ENCODE measurements at places on chromosomes 12 and 14. TPM values are rescaled to one million over a fixed set of nuclear protein-coding genes. Genes with fewer than 3 reads are reported as not detected.

GRCh38 chr12:74791365-74791764 is 253.7 kb downstream of the ATXN7L3B start:
- no peak overlapping the region for H3K4me3 ChIP-seq
- peaks cover 5% of the 10 kb centered on the region for H3K4me1 ChIP-seq
- peaks cover 6% of the 10 kb centered on the region for H3K27me3 ChIP-seq
- H3K27ac ChIP-seq, result no peak overlapping the region

DNA sequence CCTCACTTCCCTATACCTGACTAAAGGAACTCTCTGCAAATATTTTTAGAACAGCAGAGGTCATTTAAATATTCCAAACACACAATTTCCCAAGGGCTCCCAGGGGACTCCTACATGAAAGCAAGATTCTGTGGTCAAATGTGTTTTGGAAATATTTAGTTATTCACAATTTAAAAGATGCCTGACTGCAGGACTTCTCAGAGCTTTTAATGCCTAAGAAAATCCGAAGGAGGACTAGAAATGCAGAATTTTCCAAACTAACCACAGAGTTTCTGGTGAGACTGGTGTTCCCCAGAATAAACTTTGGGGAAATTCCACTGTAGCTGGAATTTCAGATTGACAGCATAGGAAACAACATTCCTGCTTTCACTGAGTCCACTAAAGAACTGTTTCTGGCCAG is 84.8 kb upstream of the MAP1LC3B2 start:
- no peaks in the 10 kb centered on the region for H3K27me3 ChIP-seq
- H3K36me3 ChIP-seq, result peaks cover 9% of the 10 kb centered on the region
- DNase-seq, result no peak
- H3K4me1 ChIP-seq, result no peaks in the 10 kb centered on the region
- no peak overlapping the region for H3K27ac ChIP-seq

DNA sequence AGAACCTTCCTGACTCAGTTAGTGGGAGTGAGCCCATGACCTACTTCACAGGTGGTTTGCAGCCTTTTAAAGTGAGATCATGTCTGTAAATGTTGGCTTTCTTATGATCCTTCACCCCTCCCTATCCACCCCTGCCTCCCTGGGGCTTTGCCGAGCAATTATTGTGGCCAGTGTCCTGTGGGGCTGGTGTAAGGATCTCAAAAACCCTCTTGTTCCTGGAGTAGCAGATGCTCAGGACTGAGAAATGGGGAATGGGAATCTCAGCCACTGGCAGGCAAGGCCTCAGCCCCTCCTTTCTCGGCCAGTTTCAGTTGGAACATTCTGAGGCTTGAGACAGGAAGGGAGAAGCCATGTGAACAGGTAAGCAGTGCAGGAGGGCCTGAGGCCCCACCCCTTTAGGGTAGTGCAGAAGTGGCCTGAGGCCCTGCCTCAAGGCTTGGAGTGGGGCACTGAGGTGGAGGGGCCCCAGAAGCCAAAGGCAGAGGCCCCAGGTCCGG is 53.8 kb downstream of the PLEKHG3 start:
- no peaks in the 10 kb centered on the region for H3K27me3 ChIP-seq
- no peak for DNase-seq
- H3K4me1 ChIP-seq, result peaks cover 75% of the 10 kb centered on the region
- no peak overlapping the region for H3K4me3 ChIP-seq
- H3K36me3 ChIP-seq, result no peaks in the 10 kb centered on the region

GRCh38 chr14:77991128-77991772 is 178.9 kb upstream of the NRXN3 start:
- no peaks in the 10 kb centered on the region for H3K4me1 ChIP-seq
- no peak for DNase-seq
- no peak overlapping the region for H3K4me3 ChIP-seq

DNA sequence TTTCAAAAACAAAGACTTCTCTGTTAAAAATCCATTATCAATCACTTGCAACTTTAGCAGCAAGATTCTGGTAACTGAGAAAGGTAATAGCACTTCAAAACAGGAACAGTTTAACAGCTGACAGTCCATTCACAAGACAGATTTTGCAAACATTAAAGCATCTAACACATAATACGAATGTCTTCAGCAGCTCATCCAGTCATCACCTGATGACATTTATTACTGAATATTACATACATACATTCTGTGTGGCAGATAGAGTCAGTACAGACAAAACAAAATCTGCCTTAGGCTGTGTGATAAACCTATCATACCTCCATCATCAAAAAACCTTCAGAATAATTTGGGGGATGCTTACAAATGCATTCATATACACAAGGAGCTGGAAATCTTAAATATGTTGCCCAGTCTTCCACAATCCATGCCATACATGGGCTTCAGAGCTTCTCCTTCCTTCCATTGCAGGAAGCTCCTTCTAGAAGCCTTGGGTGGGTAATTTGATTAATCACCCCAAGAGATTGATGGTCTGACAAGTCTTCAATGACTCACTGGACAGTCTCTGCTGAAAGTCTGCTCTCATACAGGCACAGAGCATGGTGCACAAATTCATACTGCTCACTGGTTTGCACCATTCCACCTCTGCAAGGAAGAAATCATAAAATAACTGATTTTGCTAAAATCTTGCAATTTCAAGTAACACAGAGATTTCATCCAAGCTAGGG is 1.6 kb upstream of the PTPRB start:
- no peaks in the 10 kb centered on the region for H3K36me3 ChIP-seq
- peaks cover 5% of the 10 kb centered on the region for H3K4me1 ChIP-seq
- H3K27ac ChIP-seq, result no peak overlapping the region
- DNase-seq, result no peak
- H3K4me3 ChIP-seq, result no peak overlapping the region

GRCh38 chr12:76927170-76927784 is 48.5 kb upstream of the CSRP2 start:
- no peak overlapping the region for H3K4me3 ChIP-seq
- no peaks in the 10 kb centered on the region for H3K36me3 ChIP-seq
- DNase-seq, result no peak

DNA sequence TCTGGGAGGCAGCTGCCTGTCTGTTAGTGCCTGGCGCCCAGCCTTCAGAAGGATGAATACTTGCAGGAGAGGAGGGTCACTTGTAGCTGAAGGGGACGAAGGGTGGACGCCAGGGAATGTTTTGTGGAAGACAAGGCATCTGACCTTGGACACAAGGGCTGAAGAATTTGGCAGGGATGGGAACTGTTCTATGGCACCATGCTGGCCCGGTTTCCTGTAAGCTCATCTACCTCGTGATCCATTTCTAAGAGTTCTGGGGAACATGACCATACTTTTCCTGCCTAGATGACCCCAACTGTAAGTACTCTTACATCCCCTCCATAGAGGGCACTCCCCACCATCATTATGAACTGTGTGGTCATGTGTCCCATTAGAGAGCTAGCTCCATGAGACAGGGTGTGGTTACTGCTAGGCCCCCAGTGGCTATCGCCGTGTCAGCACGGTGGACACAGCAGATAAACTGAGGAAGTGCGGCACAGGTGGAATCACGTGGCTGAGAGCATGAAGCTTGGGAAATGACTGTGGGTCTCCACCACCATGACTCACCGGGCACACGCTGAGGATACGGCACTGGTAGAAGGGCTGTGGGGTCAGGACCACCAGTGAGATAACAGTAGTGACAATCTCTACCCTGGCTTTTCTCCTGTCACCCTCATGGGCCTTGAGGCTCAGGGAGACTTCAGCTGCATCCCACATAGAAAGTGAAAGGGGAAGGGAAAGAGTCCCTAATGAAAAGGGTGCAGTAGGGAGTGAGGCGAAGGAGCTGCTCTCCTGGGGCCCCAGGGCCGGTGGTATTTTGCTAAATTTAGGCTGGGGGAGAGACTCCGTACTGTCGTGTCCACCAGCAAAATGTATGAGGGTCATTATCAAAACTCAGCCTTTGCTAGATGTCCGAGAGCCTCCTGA is 252.6 kb downstream of the FOXN3 start:
- peaks cover 28% of the 10 kb centered on the region for H3K36me3 ChIP-seq
- no peak for DNase-seq
- peaks cover 11% of the 10 kb centered on the region for H3K4me1 ChIP-seq
- H3K4me3 ChIP-seq, result no peak overlapping the region
- H3K27me3 ChIP-seq, result no peaks in the 10 kb centered on the region

DNA sequence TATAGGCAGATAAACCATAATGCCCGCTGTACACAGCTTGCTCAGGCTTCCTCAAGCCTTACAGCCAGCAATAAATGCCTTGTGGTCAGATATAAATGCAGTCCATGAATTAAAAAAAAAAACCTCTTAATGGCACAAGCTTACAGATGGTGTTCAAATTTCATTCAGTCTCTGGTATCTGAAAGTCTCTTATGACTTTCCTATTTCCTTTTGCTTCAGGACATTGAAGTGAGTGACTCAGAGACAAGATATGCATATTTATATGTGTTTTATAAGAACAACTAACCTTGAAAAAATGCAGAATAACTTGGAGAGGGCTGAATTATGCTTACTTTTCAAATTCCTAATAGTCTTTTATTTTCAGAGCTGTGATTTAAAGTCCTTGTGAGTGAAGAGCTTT is 426.9 kb upstream of the MIS18BP1 start:
- no peak for DNase-seq
- peak overlapping the region; percentile 16 for H3K27ac ChIP-seq
- no peaks in the 10 kb centered on the region for H3K36me3 ChIP-seq
- peaks cover 11% of the 10 kb centered on the region for H3K27me3 ChIP-seq
- no peak overlapping the region for H3K4me3 ChIP-seq
- H3K4me1 ChIP-seq, result peaks cover 4% of the 10 kb centered on the region

DNA sequence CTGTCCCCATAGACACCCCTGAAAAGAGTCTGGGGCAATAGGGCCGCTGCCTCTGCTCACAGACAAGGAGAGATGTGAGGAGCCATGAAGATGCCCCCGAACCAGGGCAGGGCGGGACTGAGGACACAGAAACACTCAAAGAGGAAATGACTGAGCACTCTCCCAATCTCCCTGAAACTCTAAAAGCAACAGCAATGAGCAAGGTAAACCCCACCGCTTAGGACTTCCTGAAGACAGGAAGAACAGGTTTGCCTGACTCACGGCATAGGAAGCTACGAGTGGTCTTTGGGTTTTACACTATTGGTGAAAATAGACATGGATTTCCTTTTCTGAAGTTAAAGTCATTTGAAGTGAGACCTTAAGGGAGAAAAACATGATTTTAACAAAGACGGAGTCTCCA is 32.5 kb downstream of the STX2 start:
- H3K4me1 ChIP-seq, result no peaks in the 10 kb centered on the region
- no peak for DNase-seq
- no peaks in the 10 kb centered on the region for H3K27me3 ChIP-seq
- peaks cover 45% of the 10 kb centered on the region for H3K36me3 ChIP-seq
- H3K4me3 ChIP-seq, result no peak overlapping the region

- H3K27me3 ChIP-seq, result no peaks in the 10 kb centered on the region
- no peaks in the 10 kb centered on the region for H3K4me1 ChIP-seq
- H3K36me3 ChIP-seq, result no peaks in the 10 kb centered on the region
Observed at GRCh38 chr12:27359578-27360340, 27.1 kb downstream of the BMAL2 start.

DNA sequence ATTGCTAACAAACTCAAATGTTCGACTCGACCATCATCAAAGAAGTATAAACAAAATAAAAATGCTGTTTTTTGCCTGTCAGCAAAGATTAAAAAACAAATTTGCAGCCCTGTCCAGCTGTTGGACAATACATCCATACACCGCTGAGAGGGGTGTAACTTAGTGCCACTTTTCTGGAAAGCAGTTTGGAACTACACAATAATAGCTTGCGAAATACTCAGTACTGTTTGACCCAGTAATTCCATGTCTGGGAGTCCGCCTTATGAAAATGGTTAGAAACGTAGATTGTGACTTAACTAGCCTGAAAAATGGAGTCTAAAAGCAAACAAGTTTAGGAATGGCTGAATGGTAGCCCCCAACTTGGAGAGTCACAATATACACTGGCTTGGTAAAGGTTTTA is 6.4 kb downstream of the USP30 start:
- peaks cover 33% of the 10 kb centered on the region for H3K36me3 ChIP-seq
- H3K27ac ChIP-seq, result no peak overlapping the region
- DNase-seq, result no peak
- peaks cover 3% of the 10 kb centered on the region for H3K4me1 ChIP-seq
- H3K4me3 ChIP-seq, result no peak overlapping the region

DNA sequence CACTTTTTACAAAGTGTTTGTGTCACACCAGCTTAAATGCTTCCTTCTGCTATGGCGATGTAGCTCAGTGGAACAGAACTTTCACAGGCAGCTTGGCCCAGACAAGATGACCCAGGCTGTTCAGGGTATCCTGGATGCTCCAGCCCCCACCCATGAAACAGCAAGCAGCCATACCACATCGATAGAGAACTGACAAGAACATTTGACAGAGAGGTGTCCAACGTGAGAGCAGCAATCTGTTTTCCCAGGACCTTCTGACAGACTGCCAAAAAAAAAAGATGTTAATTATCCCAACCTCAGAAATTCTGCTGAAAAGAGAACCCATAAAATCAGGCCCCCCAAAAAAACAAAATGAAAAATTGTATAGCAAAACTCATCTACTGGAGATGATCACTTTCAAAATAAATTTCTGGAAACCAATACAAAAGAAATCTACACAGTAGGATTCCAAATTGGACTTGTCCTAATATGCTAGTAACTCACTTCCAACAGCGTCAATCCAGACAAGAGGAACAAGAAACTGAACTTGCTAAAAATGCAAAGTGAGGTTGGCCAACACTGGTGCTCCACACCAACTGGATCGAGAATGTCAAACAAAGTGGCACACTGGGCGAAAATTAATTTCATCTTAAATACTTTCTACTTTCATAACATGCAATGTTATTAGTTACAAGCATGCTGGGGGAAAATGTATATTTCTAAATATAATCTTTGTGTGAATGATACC is 118.8 kb downstream of the DPF3 start:
- H3K27ac ChIP-seq, result no peak overlapping the region
- DNase-seq, result no peak
- no peak overlapping the region for H3K4me3 ChIP-seq
- H3K27me3 ChIP-seq, result no peaks in the 10 kb centered on the region
- no peaks in the 10 kb centered on the region for H3K36me3 ChIP-seq

GRCh38 chr12:115983226-115983798 is 294.2 kb downstream of the MED13L start:
- no peak for DNase-seq
- H3K27ac ChIP-seq, result no peak overlapping the region
- H3K27me3 ChIP-seq, result no peaks in the 10 kb centered on the region

GRCh38 chr14:58282925-58283593 is 15.3 kb upstream of the ARID4A start:
- H3K27me3 ChIP-seq, result no peaks in the 10 kb centered on the region
- peak overlapping the region; percentile 4 for H3K27ac ChIP-seq
- H3K4me1 ChIP-seq, result peaks cover 22% of the 10 kb centered on the region
- no peak for DNase-seq

GRCh38 chr14:79044894-79045624 is 874.9 kb downstream of the NRXN3 start:
- H3K36me3 ChIP-seq, result peaks cover 2% of the 10 kb centered on the region
- H3K4me1 ChIP-seq, result peaks cover 2% of the 10 kb centered on the region
- peaks cover 2% of the 10 kb centered on the region for H3K27me3 ChIP-seq
- no peak for DNase-seq

The PTGDR gene
- total RNA-seq, result 0.07 TPM

The RTL1 gene
- 8.8 TPM for total RNA-seq

The LRRK2 gene
- 1.7 TPM for total RNA-seq

The TEX52 gene
- not detected for total RNA-seq

The PTPN11 gene
- 81.1 TPM for total RNA-seq

The CLEC1B gene
- total RNA-seq, result 0.51 TPM

The SLC8A3 gene
- total RNA-seq, result 0.22 TPM

The CYP27B1 gene
- 4.0 TPM for total RNA-seq

The NKX2-8 gene
- not detected for total RNA-seq

Data from mesothelial cell of epicardium (in vitro differentiated cells).